ENCODE measurements at places on chromosomes 16 and 17. TPM values are rescaled to one million over a fixed set of nuclear protein-coding genes. Genes with fewer than 3 reads are reported as not detected.

DNA sequence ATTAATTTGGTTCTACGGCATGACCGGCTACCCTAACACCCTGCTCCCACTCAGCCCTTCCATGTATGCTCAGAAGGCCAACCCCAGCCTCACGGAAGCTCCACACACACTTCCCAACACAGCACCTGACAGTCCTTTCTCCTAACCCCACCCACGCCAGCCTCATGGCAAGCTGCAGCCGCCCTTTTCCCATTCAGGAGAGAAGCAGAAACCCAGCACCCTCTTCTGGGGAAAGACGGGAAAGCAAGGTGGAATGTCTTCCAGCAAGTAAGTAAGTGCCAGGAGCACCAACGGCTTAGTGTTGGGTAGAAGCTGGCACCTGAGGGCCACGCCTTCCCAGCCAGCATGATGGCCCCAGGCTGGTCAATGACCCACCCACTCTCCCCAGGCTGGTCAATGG is 32.1 kb downstream of the ABR start:
- no peak for DNase-seq

GRCh38 chr16:77500286-77500598 is 65.4 kb upstream of the ADAMTS18 start:
- DNase-seq, result no peak

DNA sequence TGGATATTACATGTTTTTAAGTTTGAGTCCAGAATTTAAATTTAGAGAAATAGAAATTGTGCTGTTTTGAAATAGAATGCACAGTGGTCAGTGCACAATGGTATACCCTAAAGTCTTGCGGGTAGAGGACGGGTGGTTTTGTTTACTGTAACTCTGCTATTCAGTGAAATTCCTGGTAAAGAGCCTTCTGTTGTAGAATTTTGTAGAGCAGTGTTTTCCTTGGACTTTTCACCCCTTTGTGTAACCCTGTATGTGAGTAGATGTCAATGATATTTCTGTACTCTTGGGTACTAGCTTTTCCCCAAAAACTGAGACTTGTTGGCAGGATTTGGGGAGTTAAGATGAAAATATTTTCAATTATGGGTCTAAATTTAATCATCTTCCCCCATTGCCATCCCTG is 19.5 kb downstream of the IST1 start:
- no peak for DNase-seq

The CDH8 gene
- total RNA-seq, result not detected

DNA sequence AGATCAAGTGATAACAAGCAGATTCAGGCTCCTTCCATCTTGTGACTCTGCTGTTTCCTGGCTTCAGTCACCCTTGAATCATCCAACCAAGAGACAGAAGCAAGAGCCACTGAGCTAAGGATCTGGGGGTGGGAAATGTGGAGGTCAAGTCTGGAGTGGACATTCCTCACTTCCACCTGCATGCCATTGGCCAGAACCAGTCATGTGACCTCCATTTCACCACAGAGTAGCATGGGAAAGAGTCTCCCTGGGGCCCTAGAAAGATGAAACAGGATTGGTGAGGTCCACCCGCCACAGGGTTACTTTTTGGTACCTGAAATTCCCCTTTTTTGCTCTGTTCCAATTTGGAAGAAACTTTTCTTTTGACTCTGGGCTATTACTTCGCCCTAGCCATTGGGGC is 1006.0 kb upstream of the EEF2KMT start:
- no peak for DNase-seq

The CHP2 gene
- total RNA-seq, result not detected

The TNK1 gene
- 6.4 TPM for total RNA-seq

GRCh38 chr17:40369923-40370322 is 5.4 kb upstream of the GJD3 start:
- no peak for DNase-seq

GRCh38 chr16:85301231-85301630 is 189.0 kb upstream of the CIBAR2 start:
- DNase-seq, result no peak

The CLDN6 gene
- total RNA-seq, result not detected

GRCh38 chr17:57601143-57601735 is 143.9 kb downstream of the CCDC182 start:
- no peak for DNase-seq

The GPR139 gene
- not detected for total RNA-seq

- no peak for DNase-seq
These were observed 401.7 kb upstream of the CDH5 start for GRCh38 chr16:65964752-65965151.

- no peak for DNase-seq
These were observed 178.0 kb downstream of the CPPED1 start for GRCh38 chr16:12625716-12626115.

The HYDIN gene
- 2.2 TPM for total RNA-seq

DNA sequence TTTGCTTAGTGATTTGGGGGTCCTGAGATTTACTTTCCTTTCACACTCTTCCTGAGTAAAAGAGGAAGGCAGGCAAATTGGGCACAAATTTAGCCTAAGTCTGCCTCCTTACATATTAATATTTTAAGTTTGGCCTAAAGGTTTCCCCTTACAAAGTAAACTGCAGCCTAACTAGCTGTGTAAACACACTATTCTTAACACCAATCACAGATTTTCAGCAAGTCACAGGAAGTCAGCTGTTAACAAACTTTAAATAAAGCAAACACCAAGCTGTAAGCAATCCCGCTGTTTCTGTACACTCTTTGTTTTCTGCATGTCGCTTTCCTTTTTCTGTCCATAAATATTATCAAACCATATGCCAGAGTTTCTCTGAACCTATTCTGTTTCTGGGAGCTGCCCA is 45.1 kb upstream of the ABCC11 start:
- DNase-seq, result no peak

GRCh38 chr16:66026211-66026610 is 340.3 kb upstream of the CDH5 start:
- DNase-seq, result no peak

- no peak for DNase-seq
These were observed 426.2 kb upstream of the EEF2KMT start for GRCh38 chr16:5523829-5524228.

DNA sequence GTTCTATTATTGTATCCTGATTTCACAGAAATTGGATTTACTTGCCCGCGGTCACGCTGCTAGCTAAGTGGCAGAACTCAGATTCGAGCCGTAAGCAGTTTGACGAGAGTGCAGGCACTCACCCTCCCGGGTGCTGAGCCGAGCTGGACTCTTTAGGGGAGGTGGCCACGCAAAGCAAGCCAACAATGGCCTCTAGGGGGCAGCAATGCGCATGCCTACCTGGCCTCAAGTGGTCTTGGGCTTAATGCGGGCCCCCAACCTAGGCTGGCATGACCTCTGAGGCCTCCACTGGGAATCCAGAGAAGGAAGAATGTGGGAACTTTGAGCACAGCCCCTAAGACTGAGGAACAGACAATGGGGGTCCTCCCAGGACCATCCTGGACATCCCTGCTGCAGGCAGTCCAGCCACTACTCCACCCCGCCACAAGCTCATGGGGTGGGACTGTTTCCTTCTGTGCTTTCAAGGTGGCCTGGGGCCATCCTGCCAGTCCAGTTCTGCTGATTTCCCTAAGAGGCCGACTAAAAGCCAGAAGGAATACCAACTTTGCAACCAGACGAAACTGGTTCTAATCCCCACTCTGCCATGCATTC is 276.5 kb downstream of the XYLT1 start:
- peak; percentile 86 for DNase-seq

The KRT34 gene
- not detected for total RNA-seq

The ZG16 gene
- total RNA-seq, result not detected

The NPIPA7 gene
- 10.3 TPM for total RNA-seq

The FBXL16 gene
- 1.5 TPM for total RNA-seq

DNA sequence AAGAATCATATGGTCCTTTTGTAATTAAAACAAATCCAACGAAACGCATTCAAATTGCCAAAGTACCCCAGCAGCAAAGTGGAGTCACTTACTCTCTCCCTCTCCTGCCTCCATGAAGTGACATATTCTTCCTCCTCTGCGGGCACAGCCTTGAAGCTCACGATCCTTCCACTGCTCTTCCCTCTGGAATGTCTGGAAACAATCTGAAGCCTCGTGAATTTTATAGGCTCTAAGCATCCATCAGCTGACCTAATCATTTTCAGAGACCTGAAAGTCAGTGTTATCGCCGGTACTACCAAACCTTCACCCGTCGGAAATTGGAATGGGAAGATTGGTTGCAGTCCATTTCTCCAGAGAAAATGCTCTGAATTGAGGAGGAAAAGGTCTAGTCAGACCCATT is 134.5 kb upstream of the FOXF1 start:
- no peak for DNase-seq

The SLC16A6 gene
- 8.5 TPM for total RNA-seq

DNA sequence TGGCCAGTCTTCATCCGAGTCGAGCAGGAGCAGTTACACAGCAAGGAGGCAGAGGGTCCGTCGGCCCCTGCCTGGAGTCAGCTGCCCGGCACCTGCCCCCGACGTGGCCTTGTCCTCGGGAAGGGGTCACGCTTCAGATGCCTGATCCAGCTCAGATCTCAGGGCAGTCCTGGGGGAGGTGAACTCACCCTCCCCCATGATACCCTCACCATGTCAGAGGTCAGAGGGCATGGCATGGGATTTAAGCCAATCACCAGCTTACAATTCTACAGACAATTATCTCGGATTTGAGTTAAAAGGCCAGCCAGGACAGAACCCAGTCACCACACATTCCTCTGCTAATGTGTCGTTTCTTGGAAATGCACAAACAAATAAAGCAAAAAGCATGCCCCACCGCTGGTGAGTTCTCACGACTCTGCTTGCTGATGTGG is 211.3 kb downstream of the FOXL1 start:
- no peak for DNase-seq

The ZNF750 gene
- 0.13 TPM for total RNA-seq

The DPEP3 gene
- 0.92 TPM for total RNA-seq

The NPW gene
- total RNA-seq, result not detected

The SEPTIN1 gene
- total RNA-seq, result 57.3 TPM

DNA sequence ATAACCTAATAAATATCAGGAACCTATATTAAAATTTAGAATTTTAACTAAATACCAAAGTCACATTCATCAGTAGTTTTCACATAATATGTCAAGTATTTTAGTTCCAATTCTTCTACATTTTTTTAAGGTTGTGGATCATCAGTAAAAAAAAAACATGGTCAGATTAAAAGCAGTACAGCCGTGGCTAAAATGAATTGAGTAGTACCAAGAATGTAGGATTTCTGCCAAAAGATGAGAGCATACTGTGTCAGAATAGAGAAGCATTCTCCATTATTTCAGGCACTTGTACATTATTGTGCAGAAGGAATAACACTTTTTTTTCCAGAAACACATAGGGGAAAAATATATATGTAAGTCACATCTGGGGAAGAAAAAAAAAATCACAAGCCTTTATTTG is 1176.1 kb downstream of the CDH11 start:
- DNase-seq, result no peak

DNA sequence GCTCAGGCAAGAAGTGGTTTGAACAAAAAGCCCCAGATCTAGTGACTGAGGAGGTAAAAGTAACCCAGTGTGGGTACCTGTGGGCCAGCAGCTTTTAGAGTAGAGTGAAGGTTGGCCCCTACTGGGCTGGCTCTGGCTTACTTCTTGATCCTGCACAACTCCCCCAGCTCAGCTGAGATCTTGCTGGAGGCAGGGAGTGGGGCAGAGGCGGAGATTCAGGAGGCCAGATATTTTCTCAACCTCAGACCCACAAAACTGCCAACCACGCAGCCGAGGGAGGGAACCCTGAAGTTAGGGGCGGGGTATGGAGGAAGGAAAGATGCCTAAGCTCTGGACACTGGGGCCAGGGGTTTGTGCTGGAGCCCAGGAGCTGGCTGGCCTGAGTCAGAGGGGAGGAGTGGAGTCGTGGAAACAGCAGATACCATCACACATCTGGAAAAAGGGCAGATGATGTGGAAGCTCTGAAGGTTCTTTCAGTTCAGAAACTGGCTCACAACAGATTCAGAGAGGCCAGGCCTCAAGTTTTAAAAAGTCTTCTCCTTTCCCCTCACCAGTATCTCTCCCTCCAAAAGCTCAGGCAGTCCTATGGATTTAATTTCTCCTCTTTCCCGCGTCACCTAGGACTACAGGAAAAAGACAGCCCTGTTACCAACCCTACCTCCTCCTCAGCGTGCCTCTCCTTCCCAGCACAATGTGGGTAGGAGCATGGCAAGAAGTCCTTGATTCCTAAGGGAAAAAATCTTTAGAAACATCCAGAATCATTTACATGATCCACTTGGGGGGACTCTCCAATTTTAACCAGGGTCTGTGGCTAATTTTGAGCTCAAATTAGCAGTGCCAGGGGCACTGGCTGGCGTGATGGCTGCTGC is 48.1 kb downstream of the MYO18A start:
- DNase-seq, result no peak

- no peak for DNase-seq
These were observed 20.6 kb downstream of the VPS53 start for GRCh38 chr17:693791-694638.

The HIRIP3 gene
- total RNA-seq, result 13.4 TPM

- peak; percentile 21 for DNase-seq
These were observed 14.6 kb downstream of the STH start for GRCh38 chr17:46013502-46014165.

DNA sequence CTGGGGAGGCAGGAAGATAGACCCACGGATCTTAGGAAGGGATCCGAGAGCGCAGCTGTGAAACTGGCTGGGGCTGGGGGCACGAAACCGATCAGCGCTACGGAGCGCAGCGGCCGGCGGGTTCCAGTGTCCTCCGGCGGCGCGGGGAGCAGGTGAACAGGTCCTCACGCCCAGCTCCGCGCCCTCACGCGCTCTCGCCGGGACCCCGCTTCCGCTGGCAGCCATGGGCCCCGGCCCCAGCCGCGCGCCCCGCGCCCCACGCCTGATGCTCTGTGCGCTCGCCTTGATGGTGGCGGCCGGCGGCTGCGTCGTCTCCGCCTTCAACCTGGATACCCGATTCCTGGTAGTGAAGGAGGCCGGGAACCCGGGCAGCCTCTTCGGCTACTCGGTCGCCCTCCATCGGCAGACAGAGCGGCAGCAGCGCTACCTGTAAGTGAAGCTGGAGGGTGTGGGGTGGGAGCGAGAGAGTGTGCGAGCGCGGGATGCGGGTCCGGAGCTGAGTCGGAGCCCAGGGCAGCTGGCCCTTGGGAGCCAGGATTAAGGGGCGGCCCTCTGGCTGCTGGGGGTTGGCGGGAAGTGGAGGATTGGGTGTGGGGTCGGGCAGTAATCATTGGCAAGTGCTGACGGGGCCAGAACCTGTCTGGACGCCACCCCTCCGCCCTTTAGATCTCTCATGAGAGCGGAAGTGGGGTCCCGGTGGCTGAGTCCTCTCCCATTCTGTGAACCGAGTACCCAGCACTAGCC is 479 bp downstream of the ITGA3 start:
- peak; percentile 87 for DNase-seq

- DNase-seq, result no peak
These were observed 372.5 kb downstream of the SNX29 start for GRCh38 chr16:12348733-12349704.

Data from spleen (tissue), 13 donors.